Gastrocnemius medialis (tissue), 4 donors: ENCODE measurements at places on chromosomes 12 and 14. TPM values are rescaled to one million over a fixed set of nuclear protein-coding genes. Genes with fewer than 3 reads are reported as not detected.

The BHLHE41 gene
- total RNA-seq: 6.4 TPM

The CATSPERB gene
- total RNA-seq: not detected

DNA sequence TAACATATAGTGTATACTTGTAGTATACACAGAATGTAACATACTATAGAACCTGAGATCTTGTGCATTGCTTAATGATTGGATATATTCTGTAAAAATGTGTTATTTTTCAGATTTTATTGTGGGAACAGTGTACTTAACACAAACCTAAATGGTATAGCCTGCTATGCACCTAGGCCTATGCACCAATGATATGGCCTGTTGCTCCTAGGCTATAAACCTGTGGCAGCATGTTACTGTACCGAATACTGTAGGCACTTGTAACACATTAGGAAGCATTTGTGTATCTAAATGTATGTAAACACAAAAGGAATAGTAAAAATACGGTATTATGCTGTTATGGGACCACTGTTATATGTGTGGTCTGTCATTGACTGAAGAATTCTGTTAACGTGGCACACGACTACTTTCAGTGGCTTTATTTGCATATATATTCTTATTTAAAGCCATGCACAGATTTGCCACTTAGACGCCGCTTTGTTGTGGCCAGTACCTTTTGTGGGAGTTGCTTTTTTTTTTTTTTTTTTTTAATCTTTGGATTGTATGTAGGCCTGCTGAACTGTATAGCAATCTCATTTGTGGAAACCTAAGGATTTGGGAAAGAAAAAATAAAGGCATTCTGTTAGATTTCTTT is 7.4 kb downstream of the PAPOLA start:
- no peaks in the 10 kb centered on the region for H3K27me3 ChIP-seq
- peaks cover 82% of the 10 kb centered on the region for H3K4me1 ChIP-seq
- H3K36me3 ChIP-seq: no peaks in the 10 kb centered on the region
- no peak overlapping the region for H3K27ac ChIP-seq

- H3K36me3 ChIP-seq: peaks cover 23% of the 10 kb centered on the region
- H3K27ac ChIP-seq: no peak overlapping the region
- no peaks in the 10 kb centered on the region for H3K27me3 ChIP-seq
- no peak overlapping the region for H3K4me3 ChIP-seq
Observed at GRCh38 chr12:121240062-121240420, 30.1 kb downstream of the P2RX4 start.
